ENCODE measurements at places on chromosomes 16 and 17. TPM values are rescaled to one million over a fixed set of nuclear protein-coding genes. Genes with fewer than 3 reads are reported as not detected.

GRCh38 chr16:89550421-89551007, 10.0 kb upstream of the RPL13 start:
- no peak for DNase-seq

DNA sequence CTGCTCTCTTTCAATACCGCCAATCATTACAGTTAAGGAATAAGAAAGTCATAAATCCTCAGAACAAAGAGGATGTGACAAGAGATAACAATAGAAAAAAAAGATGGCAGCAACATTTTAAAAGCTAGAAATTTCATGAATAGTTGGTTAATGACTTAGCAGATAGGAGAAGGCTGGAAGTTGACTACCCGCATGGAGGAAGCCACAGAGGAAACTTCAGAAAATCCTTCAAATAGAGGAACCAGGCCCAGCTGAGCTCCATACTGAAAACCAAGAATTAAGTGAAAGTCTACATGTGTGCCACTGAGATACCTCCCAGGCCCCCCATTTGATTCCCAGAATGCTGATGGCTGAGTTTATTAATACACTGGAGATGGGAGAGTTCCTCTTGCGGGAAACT, 109.3 kb downstream of the GSG1L start:
- DNase-seq = no peak

- no peak for DNase-seq
Observed at GRCh38 chr16:85602402-85603202, 10.5 kb upstream of the GSE1 start.

GRCh38 chr17:7834542-7834956, 532 bp downstream of the KDM6B start:
- DNase-seq = peak; percentile 62

GRCh38 chr17:15742051-15742795, 10.1 kb downstream of the TBC1D26 start:
- no peak for DNase-seq

GRCh38 chr17:60901806-60902205, 224.2 kb downstream of the BCAS3 start:
- peak; percentile 22 for DNase-seq

GRCh38 chr16:87207509-87207908, 109.7 kb downstream of the C16orf95 start:
- DNase-seq = peak; percentile 73

DNA sequence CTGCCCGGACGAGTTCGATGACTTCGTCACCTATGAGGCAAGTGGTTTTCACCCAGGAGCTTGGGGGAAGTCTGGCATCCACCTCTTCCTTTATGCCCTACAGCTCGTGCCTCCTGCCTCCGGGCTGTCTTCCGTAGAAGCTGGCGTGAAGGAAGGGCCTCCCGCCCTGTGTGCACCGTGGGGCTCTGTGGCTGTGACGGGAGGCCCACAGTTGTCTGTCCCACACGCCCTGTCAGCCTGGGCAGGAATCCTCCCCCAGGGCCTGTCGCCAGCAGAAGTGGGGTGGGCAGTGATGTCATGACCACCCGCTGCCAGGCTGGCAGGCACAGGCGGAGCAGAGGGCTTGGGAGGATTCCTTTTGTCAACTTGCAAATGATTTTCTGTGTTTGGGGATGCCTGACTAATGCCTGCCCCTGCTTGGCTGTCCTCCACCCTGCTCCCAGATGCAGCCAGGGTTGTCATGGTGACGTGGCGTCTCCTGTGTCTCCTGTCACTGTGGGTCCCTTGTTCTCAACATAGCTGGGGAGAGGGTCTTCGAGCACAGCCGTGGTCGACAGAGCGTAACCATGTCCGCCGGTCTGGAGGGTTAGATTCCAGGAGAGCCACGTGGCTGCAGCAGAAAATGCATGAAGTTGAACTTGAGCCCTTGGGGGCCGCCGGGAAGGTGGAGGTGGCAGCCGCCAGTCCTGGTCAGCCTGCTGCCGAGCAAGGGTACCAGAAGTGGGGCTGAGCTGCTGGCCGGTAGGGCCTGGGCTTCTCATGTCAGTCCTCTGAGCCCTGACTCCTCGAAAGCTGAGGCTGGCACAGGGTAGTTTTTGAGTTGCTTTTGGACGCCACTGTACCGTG, 46.1 kb downstream of the RAB11FIP3 start:
- no peak for DNase-seq

GRCh38 chr17:82332669-82333278, 792 bp downstream of the SECTM1 start:
- peak; percentile 63 for DNase-seq

GRCh38 chr17:61784510-61784909, 78.8 kb downstream of the BRIP1 start:
- no peak for DNase-seq

DNA sequence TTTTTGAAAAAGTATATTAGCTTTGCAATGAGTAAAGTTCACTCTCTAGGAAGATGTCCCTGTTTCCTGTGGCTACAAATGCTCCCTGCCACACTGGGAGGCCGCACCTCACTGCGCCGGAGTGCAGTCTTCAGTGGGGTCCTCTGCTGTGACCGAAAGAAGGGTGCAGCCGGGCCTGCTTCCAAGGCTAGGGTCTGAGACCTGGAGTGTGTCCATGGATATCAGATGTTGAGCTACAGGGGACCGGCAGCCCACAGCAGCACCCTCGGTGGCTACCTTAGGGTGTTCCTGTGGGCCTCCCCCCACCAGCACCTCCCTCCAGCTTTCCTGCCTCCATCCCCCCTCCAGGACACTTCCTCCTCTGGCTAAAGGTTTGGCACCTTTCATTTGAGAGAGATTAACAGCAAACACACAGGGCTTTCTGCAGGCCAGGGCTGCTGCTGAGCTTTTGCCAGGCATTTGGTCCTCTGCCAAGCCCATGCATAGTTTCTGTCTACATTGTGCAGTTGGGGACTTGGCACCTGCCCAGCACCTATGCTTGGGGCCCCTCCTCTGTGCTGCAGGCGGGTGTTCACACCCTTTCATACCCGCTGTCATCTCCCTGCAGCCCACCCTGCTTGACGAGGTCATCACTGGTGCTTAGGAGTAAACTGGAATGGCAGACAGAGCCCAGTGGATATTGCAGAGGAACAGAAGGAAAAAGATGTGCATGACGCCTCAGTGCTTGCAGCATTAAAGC, 33.8 kb upstream of the CRISPLD2 start:
- peak; percentile 82 for DNase-seq

- peak; percentile 57 for DNase-seq
Observed at GRCh38 chr17:73017658-73018057, 74.8 kb downstream of the SLC39A11 start.

DNA sequence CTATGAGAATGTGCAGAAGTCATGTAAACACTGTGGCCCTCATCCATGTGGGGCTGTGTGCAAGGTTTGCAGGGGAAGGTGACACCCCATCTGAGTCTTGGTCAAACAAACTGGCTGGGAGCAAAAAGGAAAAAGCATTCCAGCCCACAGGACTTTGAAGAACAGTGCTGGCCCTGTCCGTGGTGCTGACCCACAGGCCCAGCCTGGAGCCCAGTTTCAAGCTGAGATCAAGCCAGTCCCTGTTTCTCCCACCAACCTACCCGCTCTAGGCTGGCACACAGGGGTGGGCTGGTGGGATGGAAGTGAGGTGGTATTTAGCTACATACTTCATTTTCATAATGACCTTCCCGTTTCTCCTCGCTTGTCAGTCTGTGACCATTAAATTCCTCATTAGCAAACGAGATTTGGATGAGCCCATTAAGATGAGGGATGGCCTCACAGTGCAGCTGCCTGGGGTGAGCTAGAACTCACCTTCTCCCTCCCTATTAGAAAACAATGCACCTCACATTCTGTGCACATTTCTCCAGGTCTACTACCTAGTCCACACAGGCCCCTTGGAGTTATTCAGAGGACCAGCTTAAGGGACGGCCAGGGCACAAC, 12.6 kb upstream of the RPL38 start:
- peak; percentile 34 for DNase-seq

The CALB2 gene
- total RNA-seq = under 0.01 TPM

The CORO1A gene
- total RNA-seq = 3.5 TPM

The IGF2BP1 gene
- 6.4 TPM for total RNA-seq

The ZNF750 gene
- total RNA-seq = not detected

The PPP1R27 gene
- total RNA-seq = not detected

Measured in fibroblast of villous mesenchyme (primary cell).